ENCODE measurements at places on chromosomes 5 and 9.

DNA sequence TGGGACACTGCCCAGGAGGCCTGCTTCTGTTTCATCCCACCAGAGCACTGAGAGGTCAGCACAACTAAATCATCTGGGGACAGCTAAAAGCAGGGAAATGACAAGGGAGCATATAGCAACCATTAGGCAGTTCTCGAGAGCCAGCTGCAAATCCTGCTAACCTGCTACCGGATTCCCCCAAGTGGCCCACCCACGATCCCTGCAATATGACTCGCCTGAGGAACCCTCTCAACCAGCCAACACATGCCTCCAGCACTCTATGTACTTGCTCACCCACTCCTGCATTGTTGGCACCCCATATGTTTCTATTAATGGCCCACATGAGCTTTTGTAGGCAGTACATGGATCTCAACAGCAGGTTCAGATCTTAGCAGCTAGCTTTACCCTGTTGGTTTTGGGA is 326.0 kb downstream of the GABRG2 start:
- DNase-seq = no peak

GRCh38 chr9:87498046-87498810 is 561 bp downstream of the DAPK1 start:
- peak; percentile 70 for DNase-seq

GRCh38 chr5:170348137-170348633 is 41.0 kb downstream of the KCNMB1 start:
- DNase-seq = no peak

DNA sequence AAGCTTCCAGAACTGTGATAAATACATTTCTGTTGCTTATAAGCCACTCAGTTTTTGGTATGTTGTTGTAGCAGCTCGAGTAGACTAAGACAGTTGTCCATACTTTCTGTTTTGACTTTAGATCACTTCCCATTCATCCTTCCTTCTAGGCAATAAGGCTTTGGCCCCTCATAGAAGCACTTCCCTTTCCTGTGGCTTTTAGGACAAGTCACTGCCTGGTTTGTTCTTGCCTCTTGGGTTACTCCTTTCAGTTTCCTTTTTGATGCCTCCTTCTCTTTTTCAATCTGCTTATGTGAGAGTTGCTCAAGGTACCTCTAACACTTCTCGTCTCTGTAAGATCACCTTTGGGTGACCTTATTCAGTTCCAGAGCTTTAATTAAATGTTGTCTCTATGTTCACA is 72.4 kb upstream of the NTRK2 start:
- DNase-seq = no peak

- DNase-seq = peak; percentile 63
Observed at GRCh38 chr5:61330845-61331406, 1.1 kb upstream of the ZSWIM6 start.

DNA sequence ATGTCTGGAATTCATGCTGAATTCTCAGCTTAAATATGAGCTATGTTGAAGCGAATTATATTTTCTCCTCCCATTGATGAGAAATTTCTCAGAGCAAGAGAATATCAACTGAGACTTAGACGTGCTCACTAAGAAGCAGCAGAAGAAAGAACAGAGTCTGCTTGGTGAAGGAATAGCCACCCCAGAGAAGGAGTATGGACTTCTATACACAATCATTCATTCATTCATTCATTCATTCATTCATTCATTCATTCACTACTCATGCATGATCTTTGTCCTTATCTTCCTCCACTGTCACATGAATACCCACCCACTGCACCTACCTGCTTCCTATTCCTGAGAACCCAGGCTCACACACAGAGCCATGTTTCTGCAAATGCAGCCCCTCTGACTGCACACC is 206.6 kb downstream of the DEPDC1B start:
- no peak for DNase-seq

GRCh38 chr5:163502521-163502920 is 2.9 kb upstream of the MAT2B start:
- DNase-seq = no peak

DNA sequence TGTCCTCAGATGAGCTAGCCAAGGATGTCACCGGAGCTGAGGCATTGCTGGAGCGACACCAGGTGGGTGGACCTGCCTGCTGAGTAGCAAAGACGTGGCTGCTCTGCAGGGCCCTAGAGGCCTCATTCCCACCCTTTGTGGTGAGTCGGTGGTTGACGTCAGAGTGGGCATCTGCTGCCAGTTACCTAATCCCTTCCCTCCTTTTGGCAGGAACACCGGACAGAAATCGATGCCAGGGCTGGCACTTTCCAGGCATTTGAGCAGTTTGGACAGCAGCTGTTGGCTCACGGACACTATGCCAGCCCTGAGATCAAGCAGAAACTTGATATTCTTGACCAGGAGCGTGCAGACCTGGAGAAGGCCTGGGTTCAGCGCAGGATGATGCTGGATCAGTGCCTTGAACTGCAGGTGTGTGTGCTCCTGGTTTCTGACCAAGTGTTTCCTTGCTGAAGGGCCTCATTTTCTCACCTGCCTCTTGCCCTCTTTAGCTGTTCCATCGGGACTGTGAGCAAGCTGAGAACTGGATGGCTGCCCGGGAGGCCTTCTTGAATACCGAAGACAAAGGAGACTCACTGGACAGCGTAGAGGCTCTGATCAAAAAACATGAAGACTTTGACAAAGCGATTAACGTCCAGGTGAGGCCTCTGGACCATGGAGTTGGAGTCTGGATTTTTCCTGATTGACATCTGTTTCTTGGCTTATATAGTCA is 48.9 kb downstream of the DYNC2I2 start:
- peak; percentile 82 for DNase-seq
